ENCODE measurements at places on chromosomes 4 and X.

- no peak for DNase-seq
Observed at GRCh38 chrX:139544591-139544990, 14.1 kb downstream of the F9 start.

GRCh38 chr4:41406113-41406516 lies 131.8 kb upstream of the LIMCH1 start:
- no peak for DNase-seq

GRCh38 chrX:132294776-132295495 lies 75.7 kb upstream of the RAP2C start:
- no peak for DNase-seq

- DNase-seq = no peak
Observed at GRCh38 chr4:128347175-128347868, 59.7 kb upstream of the PGRMC2 start.

DNA sequence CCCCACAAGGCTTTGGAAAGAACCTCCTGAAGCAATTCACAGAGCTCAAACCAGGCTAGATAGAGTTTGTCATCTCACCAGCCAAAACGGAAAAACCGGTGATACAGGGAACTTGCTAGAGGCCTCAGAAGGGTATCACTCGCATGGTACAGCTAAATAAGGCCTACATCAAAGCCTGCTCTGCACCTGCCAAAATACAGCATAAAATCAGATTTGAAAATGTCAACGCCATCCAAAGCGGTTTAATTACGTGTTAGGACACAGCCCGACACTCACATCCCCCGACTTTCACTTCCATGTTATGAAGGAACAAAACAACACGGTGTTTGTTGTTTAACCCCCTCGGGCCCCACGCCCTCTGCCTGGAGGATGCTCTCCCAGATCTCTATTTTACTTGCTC lies 65.0 kb downstream of the MAPK10 start:
- DNase-seq = no peak

DNA sequence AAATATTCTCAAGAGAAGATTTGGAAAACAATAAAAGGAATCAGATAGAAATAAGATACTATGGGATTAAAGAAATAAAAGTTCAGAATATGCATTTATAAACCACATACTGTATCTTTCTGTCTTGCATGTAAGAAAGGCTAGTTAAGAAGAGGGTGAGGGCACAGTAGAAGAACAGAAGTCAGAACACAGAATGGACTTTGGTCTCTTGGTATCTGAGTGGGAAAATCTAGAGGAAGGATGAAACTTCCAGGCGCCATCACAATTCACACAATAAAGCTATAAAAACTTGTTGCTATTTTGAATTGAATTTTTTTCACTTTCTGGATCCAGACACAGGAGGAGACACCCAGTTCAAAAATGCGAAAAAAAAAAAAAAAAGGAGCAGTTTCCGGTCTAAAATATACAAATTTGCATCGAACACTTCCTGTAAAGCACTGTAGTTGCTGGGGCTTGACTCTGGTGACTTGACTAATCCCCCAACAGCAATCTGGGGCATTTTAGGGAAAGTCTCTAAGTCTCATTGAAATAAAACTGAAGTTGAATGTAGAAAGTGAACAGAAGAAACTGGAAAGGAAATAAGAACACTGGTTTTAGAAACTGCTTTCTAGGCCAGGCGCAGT lies 8.1 kb upstream of the NAAA start:
- no peak for DNase-seq
